NCI-H1105 (cell line): ENCODE measurements at places on chromosomes 13 and 19.

DNA sequence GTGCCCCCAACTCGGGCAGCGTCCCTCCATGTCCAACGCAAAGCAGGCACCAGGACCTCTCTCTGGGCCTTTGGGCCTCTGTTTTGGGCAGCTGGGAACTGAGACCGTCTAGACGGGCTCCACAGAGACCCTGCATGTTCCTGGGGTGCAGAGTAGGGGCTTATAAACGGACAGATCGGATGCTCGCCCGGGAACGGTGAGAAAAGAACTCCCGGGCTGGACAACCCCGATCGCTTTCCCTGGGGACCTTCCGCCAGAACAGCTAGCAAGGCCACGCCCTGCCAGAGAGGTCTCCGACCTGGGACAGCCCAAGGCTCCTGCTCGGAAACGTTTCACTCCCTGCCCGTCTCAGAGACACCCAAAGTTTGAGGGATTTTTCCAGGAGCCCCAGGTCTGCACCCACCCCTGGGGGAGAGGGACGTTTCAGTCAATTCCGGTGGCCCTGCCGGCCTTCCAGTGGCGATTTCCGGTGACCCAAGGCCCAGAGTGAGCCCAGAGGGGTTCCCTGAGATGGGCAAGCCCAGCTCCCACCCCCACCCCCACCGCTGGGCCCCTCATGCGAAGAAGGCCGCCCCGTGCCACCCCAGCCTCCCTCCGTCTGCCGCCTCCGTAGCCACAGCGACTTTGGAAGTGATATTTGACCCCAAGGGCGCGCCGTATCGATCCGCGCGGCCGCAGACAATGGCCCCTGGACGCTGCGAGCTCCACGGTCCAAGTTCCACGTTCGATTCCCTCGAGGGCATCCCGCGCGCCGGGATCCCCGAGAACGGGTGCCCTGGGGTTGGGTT lies 1.7 kb downstream of the NR2F6 start:
- no peak for DNase-seq

DNA sequence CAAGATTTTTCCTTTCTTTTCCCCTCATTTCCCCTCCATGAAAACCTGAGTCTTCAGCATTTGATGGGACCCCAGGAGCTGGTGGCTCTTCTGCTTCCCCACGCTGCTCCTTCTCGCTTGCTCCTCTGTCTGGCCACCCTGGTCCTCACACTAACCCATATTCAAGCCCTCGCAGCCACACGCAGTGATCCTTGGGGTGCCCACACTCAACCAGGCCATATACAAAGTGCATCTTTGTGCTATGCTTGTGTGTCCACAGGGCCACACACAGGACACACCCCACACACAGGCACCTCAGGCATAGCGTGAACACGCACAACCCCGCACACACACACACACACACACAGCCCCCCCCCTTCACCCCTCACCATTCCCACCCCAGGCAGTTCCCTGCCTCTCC lies 132.1 kb downstream of the URI1 start:
- DNase-seq: no peak

DNA sequence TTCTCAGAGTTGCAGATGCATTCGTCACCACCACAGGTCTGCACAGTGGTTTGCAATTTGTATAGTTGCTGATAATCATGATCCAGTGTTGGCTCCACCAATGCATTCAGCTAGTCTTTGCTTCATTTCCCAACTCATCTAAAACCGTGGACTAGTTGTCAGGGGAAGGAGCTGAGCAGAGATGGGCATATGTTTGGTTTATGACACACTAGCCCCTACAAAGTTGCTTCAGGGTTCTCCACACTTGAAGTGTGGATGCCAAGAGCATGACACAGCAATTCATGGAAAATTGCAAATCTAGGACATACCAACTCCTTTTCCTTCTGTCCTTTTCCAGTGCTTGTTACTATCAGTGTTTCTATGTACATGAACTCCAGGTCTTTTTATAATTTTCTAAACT lies 168.0 kb downstream of the TNFSF13B start:
- DNase-seq: no peak

- no peak for DNase-seq
Measured at GRCh38 chr13:22839603-22840530, 340.9 kb upstream of the SGCG start.

- DNase-seq: no peak
Measured at GRCh38 chr13:23794267-23795161, 94.7 kb downstream of the MIPEP start.
